Kidney epithelial cell (primary cell): ENCODE measurements at places on chromosomes 1 and 21.

DNA sequence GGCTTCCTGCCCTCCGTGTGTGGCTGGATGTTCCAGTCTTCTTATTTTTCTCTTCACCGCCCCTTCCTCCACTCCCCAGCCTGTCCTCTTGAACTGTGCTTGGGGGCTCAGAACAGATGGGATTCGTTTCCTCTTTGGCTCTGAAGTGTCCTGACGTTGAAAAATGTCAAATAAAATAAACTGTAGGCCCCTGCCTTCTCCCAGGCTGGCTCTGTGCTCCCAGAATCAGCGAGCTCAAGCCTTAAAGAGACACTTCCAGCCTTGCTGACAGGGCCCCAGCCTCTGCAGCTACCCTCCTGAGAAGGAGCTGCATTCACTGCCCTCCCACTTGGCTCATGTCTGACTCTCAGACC is 104.2 kb upstream of the IPO9 start:
- DNase-seq = no peak

GRCh38 chr1:10718083-10718415 is 78.4 kb downstream of the CASZ1 start:
- no peak for DNase-seq

DNA sequence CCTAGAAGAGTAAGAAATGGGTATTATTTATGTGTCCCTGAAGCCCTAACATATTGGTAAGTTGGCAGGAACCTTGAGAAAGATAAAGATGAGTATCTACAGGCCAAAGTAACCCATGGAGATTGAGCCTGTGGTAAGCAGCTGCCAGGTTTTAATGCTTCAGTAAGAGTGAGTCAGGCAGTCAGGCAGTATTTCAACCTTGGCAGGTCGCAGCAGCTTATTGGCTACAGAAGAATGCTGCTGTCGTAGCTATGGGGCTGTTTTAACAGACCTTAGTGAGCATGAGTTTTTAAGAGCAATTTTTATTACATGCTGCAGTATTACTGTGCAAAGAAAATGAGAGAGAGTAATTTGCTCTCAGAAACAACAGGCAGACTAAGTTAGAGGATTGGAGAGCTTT is 10.3 kb upstream of the SLC30A10 start:
- peak; percentile 77 for DNase-seq

DNA sequence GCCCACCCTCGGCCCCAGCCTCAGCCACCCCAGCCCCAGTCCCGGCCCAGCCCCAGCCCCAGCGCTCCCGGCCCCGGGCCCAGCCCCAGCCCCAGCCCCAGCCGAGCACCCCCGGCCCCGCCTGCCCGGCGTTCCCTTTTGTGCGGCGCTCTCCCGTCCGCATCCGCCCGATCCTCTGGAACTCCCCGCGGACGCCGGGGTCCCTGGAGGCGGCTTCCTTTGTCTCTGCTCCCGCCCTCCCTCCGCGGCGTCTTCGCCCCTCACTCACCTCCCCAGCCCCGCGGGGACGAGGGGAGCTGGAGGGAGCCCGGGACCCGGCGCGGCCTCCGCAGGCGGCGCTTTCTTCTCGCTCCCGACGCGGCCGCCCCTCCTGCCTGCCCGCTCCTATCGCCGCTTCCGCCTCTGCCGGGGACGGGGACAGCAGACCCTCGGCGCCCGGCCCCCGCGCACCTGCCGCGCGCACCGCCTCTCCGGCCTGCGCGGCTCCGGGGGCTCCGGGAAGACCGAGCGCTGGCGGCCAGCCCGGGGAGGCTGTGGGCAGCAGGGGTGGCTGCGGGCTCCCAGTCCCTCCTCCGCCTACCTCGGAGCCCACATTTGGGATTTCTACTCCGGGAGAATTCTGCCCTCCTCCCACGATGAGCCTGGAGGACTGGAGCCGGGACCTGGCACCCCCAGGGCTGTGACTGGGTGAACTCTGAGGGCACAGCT is 14.0 kb downstream of the AGRN start:
- no peak for DNase-seq

DNA sequence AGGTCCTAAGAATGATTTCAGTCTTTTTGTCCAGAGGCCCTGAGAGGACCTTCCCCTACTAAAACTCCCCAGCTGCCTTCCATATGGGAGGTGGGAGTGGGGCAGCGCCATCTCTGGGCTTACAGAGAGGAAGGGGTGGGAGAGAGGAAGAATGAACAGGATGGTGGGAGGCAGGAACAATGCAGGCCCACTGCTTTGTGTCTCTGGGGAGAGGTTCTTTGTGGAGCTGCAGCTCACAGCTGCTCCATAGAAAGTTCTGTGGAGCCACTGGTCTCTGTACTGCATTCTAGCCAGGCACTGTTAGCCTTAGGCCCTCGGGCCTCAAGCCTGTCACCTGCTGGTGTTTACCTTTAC is 43.6 kb upstream of the A3GALT2 start:
- DNase-seq = no peak

- no peak for DNase-seq
Measured at GRCh38 chr1:160359559-160360226, 7.2 kb upstream of the NHLH1 start.

- DNase-seq = no peak
Measured at GRCh38 chr1:173862769-173863223, 5.0 kb downstream of the GAS5 start.

DNA sequence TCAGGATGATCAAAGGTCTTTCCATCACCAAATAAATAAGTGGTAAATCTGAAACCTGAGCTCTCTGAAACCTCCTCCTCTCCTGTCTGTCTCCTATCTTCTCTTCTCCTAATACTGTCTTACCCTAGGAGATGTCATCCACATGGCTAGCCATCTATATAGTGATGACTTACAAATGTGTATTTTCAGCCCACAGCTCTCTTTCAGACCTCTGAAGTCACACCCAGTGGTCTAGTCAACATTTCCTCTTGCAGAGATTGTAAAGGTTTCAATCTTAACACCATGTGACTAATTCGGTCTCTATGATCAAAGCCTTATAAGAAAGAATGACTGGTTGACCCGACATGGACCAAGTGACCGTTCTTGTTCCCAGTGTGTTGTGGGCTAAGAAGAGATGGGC is 63.1 kb upstream of the DPT start:
- no peak for DNase-seq

- no peak for DNase-seq
Measured at GRCh38 chr21:39900491-39900890, 33.3 kb downstream of the PCP4 start.

- DNase-seq = no peak
Measured at GRCh38 chr1:153465811-153466636, 5.6 kb upstream of the S100A7 start.

DNA sequence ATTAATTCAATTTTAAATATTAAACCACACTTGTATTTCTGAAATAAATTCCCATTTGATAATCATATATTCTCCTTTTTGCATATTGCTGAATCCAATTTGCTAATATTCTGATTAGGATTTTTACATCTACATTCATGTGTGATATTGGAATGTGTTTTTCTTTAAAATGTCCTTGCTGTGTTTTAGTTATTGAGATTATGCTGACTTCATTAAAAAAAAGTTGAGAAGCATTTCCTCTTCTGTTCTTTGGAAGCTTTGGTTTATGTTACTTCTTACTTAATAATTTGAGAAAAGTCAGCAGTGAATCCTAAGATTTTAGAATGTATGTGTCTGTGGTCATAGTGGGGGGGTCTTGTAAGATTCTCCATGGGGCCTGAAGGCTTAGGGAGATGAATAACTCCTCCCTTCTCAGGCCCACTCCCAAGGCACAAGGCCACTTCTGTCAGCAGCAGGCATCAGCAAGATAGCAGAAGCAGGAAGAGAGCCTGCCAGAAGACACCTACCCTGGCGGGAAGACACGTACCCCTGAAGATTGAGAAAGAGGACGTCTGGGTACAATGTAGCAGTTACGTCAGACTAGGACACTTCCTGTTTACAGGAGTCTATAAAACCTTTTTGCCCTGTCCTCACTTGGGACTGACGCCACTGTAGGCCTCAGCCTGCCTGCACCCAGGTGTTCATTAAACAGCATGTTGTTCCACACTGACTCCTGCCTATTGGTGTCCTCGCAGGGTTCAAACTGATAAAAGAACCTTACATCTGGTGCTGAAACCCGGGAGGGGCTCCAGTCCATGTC is 56.9 kb downstream of the ODF2L start:
- DNase-seq = no peak

- no peak for DNase-seq
Measured at GRCh38 chr1:163538667-163539066, 216.9 kb downstream of the NUF2 start.

GRCh38 chr1:242467556-242468145 is 56.8 kb downstream of the PLD5 start:
- no peak for DNase-seq

DNA sequence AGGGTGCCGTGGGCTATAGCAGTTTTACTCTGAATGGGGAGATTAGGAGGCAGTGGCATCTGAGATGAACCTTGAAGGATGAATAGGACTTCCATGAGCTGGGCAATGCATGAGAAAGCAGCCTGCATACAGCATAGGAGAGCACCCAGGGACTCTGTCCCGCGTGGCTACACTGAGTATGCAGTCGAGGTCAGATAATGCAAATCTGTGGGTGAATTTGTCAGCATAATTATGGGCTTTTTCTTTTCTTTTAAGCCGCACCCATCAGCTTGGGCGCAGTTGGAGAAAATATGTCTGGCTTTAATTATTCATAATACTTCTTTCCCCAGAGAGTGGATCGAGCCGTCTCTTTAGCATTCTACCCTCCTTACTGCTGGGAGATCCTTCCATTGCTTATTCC is 188.5 kb downstream of the ZSCAN20 start:
- no peak for DNase-seq

GRCh38 chr1:31592132-31592531 is 15.8 kb downstream of the TINAGL1 start:
- DNase-seq = no peak

GRCh38 chr21:26587736-26588201 is 14.7 kb upstream of the CYYR1 start:
- DNase-seq = no peak

DNA sequence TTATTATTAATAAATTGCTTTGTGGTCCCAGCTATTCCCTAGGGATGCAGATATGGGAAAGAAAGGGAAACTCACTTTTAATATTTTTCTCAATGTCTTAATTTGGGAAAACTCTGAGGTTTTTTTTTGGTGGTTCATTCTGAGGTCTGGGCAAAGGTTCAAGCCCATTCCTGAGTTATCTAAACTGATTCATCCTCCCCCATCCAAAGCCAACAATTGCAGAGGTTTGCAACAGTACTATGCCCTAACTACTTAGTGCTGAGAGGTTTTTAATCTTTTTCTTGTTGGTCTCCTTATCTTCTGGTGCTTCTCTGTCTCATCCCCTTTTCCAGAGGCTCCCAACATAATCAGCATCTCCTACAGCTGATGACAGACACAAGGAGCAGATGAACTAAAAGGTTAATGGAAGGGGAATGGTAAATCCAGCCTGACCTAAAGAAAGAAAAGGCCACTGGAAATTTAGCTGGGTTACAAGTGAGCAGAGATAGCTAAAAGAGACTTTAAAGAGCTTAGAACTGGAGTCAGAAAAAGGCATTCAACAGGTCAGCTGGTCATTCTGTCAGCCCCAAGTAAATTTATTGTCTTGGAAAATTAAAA is 390.4 kb downstream of the TGFB2 start:
- no peak for DNase-seq

DNA sequence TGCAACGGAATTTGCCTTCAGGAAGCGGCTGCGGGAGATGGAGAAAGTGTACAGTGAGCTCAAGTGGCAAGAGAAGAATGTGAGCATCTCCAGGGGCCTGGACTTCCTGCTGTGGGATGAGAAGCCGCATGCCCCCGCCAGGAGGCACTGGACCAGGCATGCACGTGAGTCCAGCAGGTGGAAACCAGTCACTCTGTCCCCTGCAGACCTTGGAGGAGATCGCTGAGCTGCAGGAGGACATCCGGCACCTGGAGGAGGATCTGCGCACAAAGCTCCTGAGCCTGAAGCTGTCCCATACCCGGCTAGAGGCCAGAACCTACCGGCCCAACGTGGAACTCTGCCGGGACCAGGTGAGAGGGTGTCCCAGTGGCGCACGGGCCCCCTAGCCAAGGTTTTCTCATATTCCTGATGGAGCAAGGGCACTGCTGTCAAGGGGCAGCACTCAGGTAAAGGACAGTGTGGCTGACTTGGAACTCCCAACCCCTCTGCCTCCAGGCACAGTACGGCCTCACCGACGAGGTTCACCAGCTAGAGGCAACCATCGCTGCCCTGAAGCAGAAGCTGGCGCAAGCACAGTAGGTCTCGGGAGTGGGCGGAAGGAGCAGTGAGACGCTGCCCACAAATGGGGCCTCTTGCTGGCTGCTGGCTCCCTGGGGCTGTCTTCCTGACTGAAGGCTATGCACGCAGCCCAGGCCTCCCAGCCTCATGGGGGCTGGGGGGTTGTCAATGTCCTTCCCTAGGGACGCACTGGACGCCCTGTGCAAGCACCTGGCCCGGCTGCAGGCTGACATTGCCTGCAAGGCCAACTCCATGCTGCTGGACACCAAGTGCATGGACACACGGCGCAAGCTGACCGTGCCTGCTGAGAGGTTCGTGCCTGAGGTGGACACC is 1.2 kb upstream of the ADPRS start:
- DNase-seq = no peak

GRCh38 chr1:1429671-1430073 is 5.8 kb upstream of the VWA1 start:
- DNase-seq = no peak

GRCh38 chr21:31622397-31622796 is 37.1 kb upstream of the SOD1 start:
- DNase-seq = no peak

GRCh38 chr1:203038217-203038741 is 12.0 kb downstream of the PPFIA4 start:
- DNase-seq = peak; percentile 82

- no peak for DNase-seq
Measured at GRCh38 chr1:66285618-66286270, 248.2 kb upstream of the SGIP1 start.

DNA sequence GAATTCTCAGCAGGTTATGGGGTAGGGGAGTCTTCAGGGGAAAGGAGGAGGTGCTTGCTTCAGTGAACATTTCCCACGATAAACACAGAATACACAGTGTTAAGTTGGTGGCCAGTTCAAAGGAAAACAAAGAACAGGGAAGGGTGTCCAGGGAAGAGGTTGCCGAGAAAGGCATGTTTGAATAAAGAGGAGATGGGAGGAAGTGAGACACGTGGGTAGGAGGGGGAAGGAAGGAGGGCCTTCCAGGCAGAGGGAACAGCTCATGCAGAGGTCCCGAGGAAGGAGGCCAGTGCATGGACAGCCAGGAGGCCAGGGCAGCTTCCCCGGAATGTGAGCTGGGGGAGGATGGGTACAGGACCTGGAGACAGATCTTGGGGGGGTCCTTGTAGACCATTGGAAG is 130.3 kb upstream of the TMEM51 start:
- DNase-seq = no peak

DNA sequence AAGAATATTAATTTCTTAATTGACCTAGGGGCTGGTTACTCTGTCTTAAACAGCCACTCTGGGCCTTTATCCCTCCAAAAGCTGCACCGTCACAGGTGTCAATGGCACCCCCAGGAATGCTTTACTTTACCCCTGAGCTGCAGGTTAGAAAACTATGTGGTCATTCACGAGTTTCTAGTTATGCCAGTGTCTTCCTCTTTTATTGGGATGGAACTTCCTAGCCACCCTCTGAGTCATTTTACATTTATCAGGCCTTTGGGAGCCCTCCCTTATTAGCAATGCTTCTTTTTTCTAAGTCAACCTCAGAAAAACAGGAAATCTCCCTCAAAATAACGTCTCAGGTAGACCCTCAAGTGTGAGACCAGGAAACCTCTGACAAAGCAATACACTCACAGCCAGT is 59.4 kb upstream of the USH2A start:
- DNase-seq = no peak
